ENCODE measurements at places on chromosomes 13 and 19.

DNA sequence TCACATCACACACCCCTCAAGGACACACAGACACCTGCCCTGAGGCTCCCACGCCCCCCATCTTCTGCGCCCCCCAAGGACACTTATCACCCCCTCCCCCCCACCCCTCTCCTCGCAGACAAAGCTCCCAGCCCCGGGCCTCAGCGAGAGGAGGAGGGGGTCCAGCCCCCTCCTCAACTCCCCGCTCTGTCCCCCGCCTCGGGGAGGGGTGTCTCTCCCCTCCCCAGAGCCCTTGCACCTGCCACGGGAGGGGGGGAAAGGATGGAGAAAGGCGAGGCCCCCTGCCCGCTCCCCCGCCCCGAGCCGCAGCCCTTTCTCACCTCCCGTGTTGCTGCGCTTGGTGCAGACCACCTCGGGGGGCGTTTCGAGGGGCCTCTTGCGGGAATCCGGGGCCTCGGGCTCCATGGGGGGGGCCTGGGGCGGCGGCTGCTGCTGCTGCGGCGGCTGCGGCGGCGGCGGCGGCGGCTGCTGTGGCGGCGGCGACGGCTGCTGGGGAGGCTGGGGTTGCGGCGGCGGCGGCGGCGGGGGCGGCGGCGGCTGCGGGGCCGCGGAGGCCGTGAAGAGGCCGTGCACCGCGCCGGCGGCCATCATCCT, 621 bp downstream of the NOVA2 start:
- DNase-seq: no peak

GRCh38 chr19:48819366-48819816, 8.6 kb upstream of the BCAT2 start:
- no peak for DNase-seq

- DNase-seq: no peak
Observed at GRCh38 chr13:89967701-89968100, 1379.8 kb upstream of the MIR17HG start.

GRCh38 chr13:103203735-103204330, 137.6 kb upstream of the SLC10A2 start:
- DNase-seq: no peak

DNA sequence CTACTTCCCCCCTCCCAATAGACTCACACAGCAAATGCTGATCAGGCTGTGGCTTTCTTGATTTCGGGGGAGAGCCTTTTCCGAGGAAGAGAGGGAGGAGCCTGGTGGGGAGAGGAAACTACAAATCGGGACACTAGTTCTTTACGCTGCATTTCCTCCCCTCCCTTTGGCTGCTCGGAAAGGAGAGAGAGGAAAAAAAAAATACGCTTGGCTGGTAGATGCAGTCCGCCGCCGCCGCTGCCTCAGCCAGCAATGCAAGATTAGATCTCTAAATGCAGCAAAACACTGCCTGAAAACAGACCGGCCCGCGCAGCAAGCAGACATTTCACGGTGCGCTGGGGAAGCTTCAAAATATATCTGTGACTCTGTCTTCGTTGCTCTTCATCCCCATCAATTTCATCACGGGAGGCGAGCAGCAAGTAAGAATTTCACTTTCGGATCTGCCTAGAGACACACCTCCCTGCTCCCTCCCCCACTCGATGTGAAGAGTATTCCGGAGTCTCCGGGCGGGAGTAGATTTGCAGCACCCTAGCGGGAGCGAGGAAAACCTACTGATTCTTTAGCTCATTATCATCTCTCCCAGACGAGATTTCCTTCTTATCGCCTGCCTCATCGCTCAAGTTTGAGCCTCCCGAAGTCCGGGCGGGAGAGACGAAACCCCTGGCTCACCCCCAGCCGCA, at the start of gene PCDH17:
TSS of gene PCDH17 (plus strand) at position 149 of the 680 bp plus-strand sequence. CDS start 803 bp downstream, outside the sequence.
- DNase-seq: no peak

GRCh38 chr13:94784066-94784465, 71.7 kb upstream of the SOX21 start:
- DNase-seq: no peak

DNA sequence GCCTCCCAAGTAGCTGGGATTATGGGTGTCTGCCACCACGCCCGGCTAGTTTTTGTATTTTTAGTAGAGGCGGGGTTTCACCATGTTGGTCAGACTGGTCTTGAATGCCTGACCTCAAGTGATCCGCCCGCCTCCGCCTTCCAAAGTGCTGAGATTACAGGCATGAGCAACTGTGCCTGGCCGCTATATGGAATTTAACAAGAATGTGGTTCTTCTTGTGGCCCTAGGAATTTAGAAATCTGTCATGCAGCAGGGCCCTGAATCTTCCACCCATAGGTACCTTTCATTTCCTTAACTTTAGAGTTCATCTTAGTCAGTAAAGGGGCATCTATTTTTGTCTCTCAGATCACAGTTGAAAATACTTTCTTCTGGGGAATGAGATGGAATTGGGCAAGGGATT, 25.6 kb upstream of the NDFIP2 start:
- DNase-seq: no peak

DNA sequence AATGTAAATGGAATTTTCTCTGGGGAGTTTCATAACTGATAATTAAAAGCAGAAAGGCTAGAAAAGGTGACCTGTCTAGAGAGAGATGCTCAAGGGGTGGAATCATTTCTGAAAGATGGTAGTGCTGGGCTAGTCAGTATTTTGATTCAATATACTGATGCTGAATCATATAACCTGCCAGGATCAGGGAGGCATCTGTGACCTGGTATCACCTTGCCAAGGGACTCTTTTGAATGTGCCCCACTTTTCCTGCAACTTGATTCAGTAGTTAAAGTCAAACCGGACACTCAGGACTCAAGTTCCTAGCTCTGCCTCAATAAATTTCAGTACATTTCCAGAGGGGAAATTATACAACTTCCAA, 15.8 kb downstream of the LCP1 start:
- DNase-seq: no peak

DNA sequence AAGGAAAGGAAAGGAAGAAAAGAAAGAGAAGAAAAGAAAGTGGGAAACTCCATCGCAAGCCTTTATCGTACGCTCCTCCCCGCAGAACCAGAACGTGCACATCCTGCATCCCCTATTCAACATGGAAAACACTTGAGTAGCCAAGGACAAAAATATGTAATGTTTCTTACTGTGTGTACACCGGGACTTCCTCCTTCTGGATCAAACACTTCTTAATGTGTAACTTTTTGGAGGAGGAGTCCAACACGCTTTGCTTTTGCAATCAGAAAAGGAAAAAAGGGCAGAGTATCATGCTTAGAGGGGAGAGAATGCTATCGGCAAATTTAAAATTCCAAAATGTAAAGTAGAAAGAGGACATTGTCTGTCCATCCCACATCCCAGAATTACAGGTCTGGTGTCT, 7.8 kb upstream of the SHFL start:
- no peak for DNase-seq

DNA sequence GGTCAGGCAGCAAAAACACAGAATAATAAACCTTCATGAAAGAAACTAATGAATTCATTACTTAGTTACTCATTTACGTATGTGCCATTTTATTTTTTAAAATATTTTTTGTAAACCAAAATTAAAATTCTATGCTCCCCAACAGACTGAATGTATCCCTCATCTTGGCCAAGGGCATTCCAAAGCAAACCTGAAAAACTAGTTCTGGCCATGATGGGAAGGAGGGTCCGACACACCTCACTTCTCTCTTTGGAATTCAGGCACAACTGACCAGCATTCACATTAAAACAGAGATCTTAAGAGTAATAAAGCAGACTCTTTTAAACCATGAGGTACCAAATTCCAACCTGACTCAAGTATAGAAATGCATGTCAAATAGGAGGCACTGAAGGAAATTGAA, 1576.9 kb upstream of the SPRY2 start:
- DNase-seq: no peak

DNA sequence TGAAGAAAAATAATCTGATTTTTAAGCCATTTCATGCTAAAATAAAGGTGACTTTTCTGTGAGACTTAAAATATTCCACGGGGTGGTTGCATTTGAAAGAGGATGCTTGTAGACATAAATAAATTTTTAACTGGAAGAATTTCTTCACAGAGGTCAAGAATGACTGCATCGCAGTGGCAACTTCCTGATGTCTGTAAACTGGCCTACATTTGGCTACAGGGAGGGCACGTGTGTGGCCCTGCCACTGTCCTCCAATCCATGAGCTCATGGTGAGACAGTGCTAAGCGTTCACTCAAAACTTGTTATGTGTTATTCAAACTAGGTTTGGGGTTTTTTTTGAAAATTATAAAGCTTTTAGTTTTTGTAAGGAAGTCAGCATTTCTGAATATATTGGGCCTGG, 1089.3 kb downstream of the EFNB2 start:
- DNase-seq: no peak

DNA sequence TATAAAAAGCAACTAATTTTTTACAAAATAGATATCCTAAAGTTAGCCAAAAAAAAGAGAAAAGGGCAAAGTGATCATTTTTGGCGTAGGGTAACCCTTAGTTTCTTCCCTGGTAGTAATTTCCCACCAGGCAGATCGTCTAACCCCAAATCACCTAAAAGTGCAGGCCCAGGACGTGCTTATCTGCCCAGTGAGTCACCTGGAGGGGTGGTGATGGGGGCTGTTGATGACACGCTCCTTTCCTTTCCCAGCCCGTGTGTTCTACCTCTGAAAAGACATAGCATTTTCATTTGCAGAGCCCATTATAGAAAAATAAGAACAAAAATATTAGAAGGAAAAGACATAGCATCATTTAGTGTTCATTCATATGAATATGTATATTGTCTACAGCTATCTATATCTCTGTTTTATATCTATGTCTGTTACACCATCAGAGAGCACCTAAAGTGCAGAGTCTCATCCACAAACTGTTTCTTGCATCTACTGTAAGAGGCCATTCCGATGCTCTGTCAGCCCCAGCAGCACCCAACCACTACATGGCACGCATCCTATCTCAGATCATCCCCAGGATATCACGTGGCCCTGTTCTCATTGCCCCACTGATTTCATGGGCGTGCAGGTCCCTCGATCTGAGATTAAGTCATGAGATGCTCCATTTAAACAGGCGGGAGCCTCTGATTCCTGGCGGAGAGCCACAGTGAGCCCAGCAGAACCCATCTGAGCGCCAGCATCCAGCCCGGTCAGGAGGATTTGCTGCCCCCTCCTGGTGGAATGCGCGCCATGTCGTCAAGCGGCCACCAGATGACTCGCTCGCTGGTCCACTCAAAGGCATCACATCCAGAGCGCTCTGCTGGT, 8.5 kb upstream of the LILRB3 start:
- peak; percentile 11 for DNase-seq

DNA sequence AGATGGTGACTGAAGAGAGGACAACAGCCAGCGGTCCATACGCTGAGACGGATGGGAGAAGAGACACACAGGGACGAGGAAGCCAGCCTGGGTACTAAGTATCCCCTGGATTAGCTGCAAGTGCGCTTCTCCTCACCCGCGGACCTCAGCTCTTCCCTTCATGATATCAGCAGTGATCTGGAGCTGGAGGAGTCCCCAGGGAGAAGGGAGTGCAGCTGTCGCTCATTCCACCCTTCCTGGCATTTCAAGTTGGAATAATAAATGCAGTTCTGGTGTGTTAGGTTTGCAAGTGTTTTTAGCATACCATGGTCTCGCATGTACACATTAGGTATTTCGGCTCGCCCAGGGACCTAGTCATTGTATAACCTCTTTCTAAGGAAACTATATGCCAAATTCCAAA, 88.5 kb upstream of the C1QTNF9B start:
- no peak for DNase-seq

- DNase-seq: no peak
Observed at GRCh38 chr13:102097708-102098107, 304.1 kb downstream of the FGF14 start.

- DNase-seq: no peak
Observed at GRCh38 chr13:20161951-20162300, 1.1 kb upstream of the GJA3 start.

- DNase-seq: no peak
Observed at GRCh38 chr13:37456506-37456905, 142.1 kb downstream of the POSTN start.

DNA sequence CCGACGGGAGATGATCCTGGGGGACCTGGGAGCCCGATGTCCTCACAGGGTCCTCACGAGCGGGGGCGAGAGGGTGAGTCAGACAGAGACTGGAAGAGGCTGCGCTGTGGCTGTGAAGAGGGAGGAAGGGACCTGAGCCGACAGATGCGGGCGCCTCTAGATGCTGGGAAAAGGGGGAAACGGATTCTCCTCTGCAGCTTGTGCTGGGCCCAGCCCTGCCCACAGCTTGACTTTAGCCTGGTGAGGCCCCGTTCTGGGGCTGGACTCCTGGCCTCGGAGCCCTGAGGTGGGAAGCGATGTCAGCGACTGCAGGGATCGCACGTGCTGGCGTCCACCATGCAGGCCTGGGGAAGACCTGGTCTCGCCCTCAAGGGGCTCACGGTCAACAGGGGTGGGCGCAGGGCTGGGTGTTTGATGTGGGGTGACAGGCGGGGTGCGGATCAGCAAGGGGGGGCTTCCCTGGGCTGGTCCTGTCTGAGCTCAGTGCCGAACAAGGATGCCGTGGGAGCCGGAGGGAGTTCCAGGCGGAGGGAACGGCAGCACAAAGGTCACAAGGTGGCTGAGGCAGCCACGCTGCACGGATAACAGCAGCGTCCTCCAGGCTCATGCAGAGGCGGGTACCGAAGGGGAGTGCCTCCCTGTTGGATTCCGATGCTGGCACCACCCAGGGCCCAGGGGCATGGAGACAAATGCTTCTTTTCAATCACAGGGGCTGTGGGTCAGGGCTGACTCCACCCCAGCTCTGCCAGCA, 31.8 kb downstream of the PIP5K1C start:
- no peak for DNase-seq

DNA sequence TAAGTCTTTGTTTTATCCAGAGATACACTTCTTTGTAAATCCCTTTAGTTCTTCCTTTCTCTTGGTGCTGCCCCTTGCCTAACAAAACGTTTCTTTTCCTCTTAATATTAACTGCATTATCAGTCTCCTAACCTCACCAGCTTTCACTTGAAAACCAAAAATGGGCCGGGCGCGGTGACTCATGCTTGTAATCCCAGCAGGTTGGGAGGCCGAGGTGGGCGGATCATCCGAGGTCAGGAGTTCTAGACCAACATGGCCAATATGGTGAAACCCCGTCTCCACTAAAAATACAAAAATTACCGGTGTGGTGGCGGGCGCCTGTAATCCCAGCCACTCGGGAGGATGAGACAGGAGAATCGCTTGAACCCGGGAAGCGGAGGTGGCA, 329.8 kb upstream of the MIR17HG start:
- DNase-seq: no peak

DNA sequence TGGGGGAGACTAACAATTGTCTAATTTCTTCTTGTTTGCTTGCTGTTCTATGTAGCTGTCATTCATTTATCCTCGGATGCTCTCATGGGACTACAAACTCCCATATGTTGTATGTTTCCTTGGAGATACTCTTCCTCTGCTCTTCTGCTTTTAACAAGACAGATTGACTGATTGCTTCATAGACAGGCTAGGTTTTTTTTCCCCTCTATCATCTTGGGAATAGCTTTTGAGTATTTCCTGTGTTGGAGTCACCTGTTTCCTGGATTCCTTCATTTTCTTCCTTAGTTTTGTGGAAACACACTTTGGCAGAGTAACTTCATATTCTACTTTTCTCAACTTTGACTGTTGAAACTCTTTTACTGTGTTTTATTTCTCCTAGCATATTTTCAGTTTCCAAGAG, 27.6 kb downstream of the EDNRB start:
- no peak for DNase-seq

- no peak for DNase-seq
Observed at GRCh38 chr13:31884556-31884955, 145.2 kb downstream of the RXFP2 start.

Measured in cerebellar nuclear complex (tissue), 1 donor.